ENCODE measurements at places on chromosomes 7 and 10.

DNA sequence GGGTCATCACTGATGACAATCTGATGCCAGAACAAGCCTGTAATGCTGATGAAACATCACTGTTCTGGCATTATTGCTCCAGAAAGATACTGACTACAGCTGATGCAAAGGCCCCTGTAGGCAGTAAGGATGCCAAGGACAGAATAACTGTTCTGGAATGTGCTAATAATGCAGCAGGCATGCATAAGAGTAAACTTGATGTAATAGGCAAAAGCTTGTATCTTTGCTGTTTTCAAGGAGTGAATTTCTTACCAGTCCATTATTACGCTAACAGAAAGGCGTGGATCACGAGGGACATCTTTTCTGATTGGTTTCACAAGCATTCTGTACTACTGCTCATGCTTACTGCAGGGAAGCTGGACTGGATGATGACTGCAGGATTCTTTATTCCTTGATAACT is 18.7 kb downstream of the LCOR start:
- H3K27ac ChIP-seq: no peak overlapping the region
- H3K27me3 ChIP-seq: no peaks in the 10 kb centered on the region
- H3K4me1 ChIP-seq: peaks cover 11% of the 10 kb centered on the region

DNA sequence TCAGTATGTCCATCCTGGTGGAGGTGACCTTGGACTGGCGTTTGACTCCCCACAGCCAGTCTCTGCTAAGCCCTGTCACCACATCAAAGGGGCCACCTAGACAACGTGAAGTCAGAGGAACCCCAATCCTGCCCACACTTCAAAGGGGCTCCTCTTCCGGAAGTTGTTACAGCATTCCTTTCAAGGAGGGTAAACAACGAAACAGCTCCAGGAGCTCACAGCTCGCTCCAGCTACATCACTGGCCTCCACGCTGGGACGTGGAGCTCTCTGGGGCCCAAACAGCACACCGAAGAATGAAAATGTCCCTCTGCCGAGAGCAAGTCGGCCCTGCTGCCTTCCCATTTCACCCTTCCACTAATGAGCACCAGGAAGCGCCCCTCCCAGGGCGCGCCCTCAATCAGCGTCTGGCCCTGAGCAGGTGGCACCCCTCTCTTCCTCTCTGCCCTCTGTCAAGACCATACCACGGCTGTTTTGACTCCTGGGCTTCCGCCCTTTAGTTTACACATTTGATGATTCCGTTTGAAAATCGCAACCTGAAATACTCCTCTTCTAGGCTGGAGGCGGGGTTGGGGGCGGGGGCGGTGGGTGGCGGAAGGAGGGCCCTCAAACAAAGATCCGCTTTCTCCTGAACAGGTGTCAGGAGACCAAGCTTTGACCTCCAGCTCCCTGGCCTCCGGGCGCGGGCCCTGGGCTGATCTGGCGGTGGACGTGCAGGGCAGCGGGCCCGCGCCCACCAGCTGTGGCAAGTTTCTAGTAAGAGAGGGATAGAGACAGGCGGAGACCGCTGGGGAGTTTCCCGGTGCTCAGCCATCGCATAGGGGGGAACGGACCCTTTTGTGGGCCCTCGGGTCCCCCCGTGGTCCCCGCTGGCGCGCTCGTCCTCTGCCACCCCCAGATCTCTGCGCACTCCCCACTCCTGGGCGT is 53.1 kb upstream of the KDM7A start:
- peaks cover 34% of the 10 kb centered on the region for H3K27me3 ChIP-seq
- H3K27ac ChIP-seq: peak overlapping the region; percentile 39
- DNase-seq: no peak
- H3K4me1 ChIP-seq: peaks cover 17% of the 10 kb centered on the region

DNA sequence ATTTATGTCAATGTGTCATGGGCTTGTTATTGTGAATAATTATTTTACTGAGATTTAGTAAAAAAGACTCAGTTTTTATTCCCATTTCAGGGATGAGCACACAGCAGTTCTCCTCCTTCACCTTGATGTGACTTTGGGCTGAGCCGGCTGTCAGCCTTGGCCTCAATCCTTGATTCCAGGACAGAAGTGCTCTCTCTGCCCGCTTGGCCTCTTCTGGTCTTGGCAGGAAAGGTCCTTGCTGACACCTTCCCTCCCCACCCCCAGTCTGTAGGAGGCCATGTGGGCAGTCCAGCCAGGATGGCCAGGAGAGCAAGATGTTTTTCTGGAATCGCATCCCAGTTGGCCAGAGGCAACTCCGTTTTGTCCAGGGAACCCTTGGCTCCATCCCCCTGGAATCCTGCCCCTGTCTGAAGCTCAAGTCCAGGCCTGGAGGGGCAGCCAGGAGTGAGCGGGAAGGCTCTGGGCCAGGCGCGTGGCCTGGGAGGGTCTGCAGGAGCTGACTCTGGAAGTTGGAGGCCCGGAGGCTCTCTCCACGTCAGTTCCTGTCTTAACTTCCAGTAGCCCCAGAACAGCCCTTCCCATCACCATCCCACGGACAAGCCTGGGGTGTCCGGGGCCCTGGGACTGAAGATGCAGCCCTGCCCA is 100.9 kb downstream of the PDGFA start:
- no peak overlapping the region for H3K4me3 ChIP-seq
- H3K27me3 ChIP-seq: no peaks in the 10 kb centered on the region
- no peaks in the 10 kb centered on the region for H3K4me1 ChIP-seq
- no peaks in the 10 kb centered on the region for H3K36me3 ChIP-seq
- H3K27ac ChIP-seq: no peak overlapping the region

- DNase-seq: no peak
- H3K4me1 ChIP-seq: no peaks in the 10 kb centered on the region
- no peaks in the 10 kb centered on the region for H3K36me3 ChIP-seq
- peaks cover 9% of the 10 kb centered on the region for H3K27me3 ChIP-seq
Measured at GRCh38 chr10:120688928-120689327, 162.2 kb upstream of the WDR11 start.

Data from type B pancreatic cell (in vitro differentiated cells).